T follicular helper cell (primary cell): ENCODE measurements at places on chromosomes 6 and 20.

- no peak for DNase-seq
These were observed 71.3 kb downstream of the DZANK1 start for GRCh38 chr20:18395544-18395943.

- no peak for DNase-seq
These were observed 9.4 kb downstream of the ARFGAP1 start for GRCh38 chr20:63281742-63282665.

GRCh38 chr6:53347250-53347920 lies 1.4 kb downstream of the ELOVL5 start:
- DNase-seq = no peak

GRCh38 chr6:138241934-138242333 lies 23.6 kb upstream of the PBOV1 start:
- DNase-seq = no peak

- DNase-seq = no peak
These were observed 128.6 kb downstream of the UNC5CL start for GRCh38 chr6:40910260-40910893.

DNA sequence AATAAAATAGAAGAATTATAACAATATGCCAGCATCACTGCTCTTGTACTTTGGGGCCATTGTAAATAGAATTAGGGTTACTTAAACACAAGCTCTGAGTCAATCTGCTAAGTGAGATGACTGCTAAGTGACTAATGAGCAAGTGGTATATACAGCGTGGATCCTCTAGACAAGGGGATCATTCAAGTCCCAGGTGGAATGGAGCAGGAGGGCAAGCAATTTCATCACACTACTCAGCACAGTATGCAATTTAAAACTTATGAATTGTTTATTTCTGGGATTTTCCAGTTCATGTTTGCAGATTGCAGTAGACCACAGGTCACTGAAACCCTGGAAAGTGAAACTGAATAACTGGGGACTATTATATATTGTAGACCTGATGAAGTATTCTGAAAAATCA lies 235.3 kb downstream of the BTBD3 start:
- DNase-seq = no peak

GRCh38 chr6:160106701-160107100 lies 14.9 kb upstream of the SLC22A1 start:
- no peak for DNase-seq

DNA sequence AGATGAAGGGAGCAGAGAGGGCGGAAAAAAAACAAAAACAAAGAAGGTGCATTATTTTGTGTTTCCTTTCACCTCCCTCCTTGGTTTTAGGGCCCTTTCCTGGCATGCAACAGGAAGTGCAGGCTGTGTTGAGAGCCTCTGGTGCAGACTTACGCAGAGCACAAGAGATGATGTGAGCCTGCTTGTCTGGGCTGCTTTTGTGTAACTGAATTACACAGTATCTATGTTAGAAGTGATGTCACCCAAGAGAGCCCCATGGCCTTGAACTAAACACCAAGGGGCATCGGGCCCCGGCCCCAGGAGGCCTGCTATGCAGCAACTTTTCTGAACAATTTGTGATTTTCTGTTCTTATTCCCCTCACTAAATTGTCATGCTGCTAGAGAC lies 25.5 kb downstream of the GNAS start:
- DNase-seq = no peak

GRCh38 chr6:33116841-33117711 lies 41.3 kb downstream of the HLA-DPB1 start:
- DNase-seq = no peak

DNA sequence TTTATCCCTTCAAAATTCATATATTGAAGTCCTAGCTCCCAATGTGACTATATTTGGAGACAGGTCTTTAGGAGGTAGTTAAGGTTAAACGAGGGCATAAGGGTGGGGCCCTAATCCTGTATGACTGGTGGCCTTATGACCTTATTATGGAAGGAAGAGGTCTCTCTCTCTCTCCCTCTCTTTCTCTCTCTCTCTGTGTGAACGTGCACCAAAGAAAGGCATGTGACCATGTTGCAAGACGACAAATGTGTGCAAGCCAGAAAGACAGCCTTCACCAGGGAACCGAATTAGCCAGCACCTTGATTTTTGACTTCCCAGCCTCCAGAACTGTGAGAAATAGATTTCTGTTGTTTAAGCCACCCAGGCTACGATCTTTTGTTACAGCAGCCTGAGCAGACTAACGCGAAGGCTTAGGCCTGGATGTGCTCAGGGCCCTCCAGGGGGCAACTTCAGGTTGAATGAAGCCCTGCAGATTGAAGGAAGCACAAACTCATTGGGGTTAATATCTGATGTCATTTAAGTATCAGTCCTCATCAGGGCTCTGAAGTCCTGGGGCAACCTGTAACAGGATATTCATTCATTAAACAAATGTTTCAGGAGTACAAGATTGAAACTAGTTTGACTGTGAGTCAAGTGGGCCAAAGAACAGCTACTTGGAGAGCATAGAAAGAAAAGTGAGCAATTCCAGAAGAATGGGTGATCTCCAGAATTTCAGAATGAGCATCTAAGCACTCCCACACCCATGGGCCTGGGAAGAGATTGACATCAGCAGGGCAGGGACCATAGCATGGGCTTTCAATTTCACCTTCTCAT lies 157.4 kb upstream of the TNFAIP3 start:
- DNase-seq = no peak

DNA sequence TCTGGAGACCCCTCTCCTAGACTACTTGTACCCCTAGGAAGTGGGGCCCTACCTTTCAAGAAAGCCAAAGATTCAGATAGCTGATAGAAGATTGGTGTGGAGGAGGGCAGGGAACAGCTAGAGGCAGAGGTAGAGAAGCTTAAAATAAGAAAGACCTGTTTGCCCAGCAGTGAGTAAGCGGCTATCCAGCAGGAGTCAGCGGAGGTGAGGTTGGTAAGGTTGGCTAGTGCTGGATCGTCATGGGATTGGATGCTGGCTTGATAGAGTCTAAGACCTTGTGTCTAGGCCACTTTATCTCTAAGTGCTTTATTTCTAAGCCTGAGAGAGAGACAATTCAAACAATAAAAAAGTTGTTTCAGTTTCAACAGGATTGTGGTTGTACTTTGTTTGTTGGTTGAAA lies 19.1 kb downstream of the ANKS1A start:
- no peak for DNase-seq

DNA sequence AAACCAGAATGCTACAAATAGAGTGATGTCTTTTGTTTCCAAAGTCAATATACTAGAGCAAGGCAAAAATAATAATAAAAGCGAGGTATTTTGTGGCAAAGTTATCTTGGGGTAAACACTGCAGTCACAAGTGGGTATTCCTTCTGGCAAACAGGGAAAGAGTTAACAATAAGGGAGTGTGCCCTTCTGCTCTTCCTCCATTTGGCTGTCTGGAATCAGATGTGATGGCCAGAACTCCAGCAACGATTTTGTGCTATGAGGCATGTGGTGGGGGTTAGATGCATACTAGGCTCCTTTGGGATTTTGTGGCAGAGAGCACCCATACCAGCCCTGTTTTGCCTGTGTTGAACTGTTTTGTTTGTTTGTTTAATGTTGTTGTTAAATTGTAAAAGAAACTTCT lies 2.4 kb upstream of the SLC52A3 start:
- no peak for DNase-seq

DNA sequence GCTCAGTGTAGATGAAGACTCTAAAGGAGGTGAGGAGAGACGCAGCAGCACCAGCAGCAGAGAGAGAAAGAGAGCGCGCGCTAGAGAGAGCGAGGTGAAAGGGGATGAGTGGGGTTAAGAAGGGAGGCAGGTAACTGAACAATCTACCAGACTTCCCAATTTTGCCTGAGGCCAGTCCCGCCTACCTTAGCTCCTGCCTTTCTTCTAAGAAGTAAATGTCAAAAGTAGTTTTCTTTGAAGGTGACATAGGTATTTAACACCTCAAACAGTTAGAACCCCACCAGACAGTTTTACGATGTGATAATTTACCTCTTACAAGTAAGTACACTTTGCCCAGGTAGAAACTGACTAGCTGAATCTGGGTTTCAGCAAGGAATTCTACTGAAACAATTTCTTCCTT lies 132.0 kb upstream of the EEF1E1 start:
- DNase-seq = no peak

DNA sequence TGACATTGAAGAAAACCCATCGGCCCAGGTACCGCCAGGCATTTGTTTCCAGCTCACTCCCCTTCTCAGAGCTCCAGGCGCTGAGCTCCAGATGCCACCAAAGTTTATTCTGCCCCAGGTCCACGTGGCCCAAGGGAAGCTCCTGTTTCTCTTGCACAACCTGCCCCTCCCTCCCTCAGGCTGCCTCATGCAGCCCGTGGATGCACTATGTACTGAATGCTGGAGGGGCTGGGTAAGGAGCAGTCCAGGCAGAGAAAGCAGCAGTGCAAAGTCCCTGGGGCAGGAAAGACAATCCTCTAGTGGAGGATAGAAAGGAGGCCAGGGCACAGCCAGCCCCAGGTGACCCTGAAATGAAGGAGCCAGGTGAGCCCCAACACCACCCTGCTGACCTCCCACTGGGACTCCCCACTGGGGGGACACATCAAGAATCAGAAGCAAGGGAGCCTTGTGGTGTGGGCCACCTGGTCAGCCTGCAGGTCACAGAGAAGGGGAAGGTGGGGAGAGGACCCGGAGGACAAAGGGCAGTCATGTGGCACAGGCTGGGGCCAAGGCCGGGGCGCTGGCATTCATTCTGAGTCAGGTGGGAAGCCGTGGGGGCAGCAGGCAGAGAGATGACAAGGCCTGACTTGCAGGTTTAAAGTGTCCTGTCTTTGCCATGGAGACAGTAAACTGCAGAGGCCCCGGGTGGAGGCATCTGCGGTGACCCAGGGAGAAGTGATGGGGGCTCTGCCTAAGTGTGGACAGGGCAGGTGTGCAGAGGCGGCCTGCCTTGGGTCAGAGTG lies 230.1 kb downstream of the PREX1 start:
- DNase-seq = no peak

DNA sequence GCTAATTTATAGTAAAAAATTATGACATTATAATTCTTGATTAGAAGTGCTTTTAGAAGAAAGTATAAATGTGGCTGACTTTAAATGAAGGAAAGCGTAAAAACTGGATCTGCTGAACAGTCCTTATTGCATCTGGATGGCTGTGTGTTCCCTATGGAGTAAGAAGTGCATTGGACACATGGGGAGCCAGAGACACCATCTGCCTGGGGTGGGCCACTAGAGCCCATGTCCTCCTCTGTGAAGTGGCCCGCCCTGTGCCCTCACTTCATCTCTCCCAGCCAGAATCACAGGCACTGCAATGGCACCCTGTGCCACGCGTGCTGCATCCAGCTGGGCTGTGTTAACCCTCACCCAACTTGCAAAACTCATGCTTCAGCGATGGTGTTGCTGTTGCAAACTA lies 13.2 kb upstream of the SFT2D1 start:
- no peak for DNase-seq

- no peak for DNase-seq
These were observed 363.4 kb upstream of the JARID2 start for GRCh38 chr6:14882394-14883026.

- DNase-seq = no peak
These were observed 181.8 kb upstream of the RALGAPA2 start for GRCh38 chr20:20894280-20894679.

DNA sequence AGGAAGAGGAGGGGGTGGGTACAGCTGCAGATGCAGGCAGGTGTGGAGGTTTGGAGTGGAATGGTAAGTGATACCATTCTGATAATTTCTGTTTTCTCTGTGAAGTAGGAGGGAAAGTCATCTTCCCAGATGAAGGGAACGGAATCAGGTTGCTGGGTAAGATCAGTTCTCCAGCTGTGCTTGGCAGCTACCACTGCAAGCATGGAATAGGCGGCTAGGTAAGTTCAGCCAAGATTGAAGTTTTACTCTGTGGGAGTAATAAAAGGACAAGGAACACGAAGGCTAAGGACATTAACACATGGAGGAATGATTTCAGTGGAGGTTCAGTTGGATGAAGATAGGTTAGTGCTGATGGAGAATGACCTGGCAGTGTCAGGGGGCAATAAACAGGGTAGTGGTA lies 128.3 kb downstream of the CARMIL1 start:
- DNase-seq = no peak

DNA sequence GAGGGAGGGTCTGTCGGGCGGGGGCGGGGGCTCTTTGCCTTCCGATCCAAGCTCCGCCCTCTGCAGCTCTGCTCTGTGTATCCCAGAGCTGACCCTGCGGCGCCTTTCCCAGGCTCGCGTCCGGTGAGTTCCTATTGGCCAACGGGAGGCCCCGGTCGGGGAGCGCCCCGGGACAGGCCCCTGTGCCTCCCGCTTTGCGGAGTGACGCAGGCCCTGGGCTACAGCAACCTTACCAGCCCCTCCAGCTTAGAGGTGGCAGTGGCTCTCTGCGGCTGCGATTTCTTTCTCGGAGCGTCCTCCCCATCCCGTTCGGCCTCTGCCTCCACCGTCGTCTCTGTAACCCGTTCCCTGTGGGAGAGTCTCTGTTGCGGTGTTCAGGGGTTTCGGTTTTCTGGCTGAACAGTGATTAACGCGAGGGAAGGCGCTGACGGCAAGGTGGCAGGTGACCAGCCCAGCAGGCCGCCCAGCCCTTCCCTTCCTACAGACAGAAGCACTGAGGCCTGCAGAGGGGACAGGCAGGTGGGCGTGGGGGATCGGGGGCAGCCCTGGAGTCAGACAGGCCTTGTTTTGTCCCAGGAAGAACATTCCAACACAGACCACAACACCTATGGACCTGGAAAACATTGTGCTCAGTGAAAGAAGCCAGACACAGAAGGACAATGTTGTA lies 18.1 kb upstream of the CEBPB start:
- no peak for DNase-seq

GRCh38 chr6:31687321-31687720 lies 6.5 kb upstream of the LY6G5C start:
- DNase-seq = no peak

DNA sequence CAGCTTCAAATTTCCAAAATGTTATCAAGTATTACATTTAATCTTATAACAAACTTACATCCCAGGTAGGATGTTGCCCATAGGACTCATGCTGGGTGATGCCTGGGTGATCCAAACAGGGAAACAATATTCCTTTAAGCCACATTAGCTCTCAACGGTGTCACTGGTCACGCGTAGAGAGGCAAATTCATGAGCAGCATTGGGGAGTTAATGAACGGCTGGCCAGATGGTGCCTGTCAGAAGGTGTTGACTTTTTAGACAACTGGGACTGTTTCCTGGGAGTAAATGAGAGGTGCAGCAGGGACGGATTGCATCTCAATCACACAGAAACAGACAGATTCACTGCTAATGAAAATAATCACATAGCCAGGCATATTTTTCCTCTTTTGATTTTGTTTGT lies 83.3 kb upstream of the ID4 start:
- DNase-seq = no peak

DNA sequence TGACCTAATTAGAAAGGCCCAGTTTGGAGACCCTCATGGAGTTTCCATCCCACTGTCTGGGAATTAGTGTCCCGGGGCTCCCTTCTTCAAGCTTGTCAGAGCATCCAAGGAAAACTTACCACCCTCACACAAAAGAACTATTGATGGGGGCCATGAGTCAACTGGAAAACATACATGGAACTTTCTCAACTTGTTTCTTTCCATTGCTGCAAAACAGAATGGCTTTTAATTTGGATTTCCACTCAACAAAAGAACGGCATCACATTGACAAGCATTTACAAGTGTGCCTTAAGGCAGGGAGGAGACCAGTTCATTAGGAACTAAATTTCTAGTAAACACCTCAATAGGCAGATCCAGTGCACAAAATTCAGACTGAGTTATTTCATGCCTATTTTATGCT lies 289.1 kb upstream of the PREP start:
- DNase-seq = no peak
